ENCODE measurements at places on chromosomes 13 and 19.
A peak's percentile ranks its signal among the peaks of the same experiment; 100 is the strongest.

GRCh38 chr13:24148414-24149235 lies 11.9 kb upstream of the SPATA13 start:
- no peaks in the 10 kb centered on the region for H3K36me3 ChIP-seq
- peaks cover 15% of the 10 kb centered on the region for H3K4me1 ChIP-seq
- no peak overlapping the region for H3K27ac ChIP-seq
- H3K4me3 ChIP-seq = no peak overlapping the region
- no peaks in the 10 kb centered on the region for H3K27me3 ChIP-seq

- DNase-seq = no peak
- no peaks in the 10 kb centered on the region for H3K27me3 ChIP-seq
- H3K4me3 ChIP-seq = no peak overlapping the region
- H3K4me1 ChIP-seq = no peaks in the 10 kb centered on the region
Measured at GRCh38 chr19:2229103-2230032, 6.8 kb downstream of the PLEKHJ1 start.

DNA sequence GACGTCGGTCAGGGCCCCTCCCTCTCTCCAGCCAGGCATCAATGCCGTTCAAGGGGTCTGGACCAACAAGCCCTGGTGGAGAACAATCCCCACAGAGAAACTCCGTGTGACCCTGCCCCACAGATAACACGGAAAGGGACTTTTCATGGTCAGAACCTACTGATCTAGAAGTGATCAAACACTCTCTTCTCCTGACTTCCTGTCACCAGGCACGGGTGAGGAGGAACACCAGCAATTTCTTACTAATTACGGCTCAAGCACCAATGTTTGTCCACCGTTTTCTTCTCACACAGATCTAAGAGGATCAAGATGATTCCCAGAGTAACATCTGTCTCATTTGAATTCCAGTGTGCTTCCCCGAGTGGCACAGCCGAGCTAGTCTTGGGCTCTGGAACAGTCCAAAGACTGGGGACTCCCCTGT lies 11.8 kb downstream of the RASA3 start:
- H3K4me3 ChIP-seq = no peak overlapping the region
- H3K27ac ChIP-seq = no peak overlapping the region
- H3K27me3 ChIP-seq = peaks cover 8% of the 10 kb centered on the region
- no peaks in the 10 kb centered on the region for H3K36me3 ChIP-seq

GRCh38 chr19:44666852-44667556 lies 4.3 kb upstream of the CEACAM19 start:
- H3K36me3 ChIP-seq = no peaks in the 10 kb centered on the region
- DNase-seq = no peak
- no peak overlapping the region for H3K27ac ChIP-seq
- H3K4me1 ChIP-seq = no peaks in the 10 kb centered on the region
- no peaks in the 10 kb centered on the region for H3K27me3 ChIP-seq

- H3K4me3 ChIP-seq = no peak overlapping the region
- no peak overlapping the region for H3K27ac ChIP-seq
- DNase-seq = no peak
- H3K36me3 ChIP-seq = no peaks in the 10 kb centered on the region
- H3K27me3 ChIP-seq = no peaks in the 10 kb centered on the region
- H3K4me1 ChIP-seq = no peaks in the 10 kb centered on the region
Measured at GRCh38 chr19:6700586-6701316, 19.7 kb downstream of the C3 start.

DNA sequence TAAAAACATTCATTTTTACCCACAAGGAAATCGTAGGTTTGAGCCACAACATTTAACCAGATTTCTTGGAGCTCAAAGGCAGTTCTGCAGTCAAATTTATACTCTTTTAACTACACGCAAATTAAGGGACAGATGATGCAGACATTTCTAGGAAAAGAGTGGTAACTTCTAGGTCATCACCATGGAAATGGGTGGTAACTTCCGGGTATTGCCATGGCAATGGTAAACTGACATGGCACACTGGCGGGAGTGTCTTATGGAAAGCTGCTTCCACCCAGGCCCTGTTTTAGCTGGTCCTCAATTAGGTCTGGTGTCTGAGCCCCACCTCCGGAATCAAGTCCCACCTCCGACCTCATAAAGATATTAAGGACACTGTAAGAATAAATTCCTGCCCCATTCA lies 10.4 kb upstream of the LYPD5 start:
- no peak for DNase-seq
- H3K4me1 ChIP-seq = no peaks in the 10 kb centered on the region
- H3K36me3 ChIP-seq = no peaks in the 10 kb centered on the region
- no peaks in the 10 kb centered on the region for H3K27me3 ChIP-seq

DNA sequence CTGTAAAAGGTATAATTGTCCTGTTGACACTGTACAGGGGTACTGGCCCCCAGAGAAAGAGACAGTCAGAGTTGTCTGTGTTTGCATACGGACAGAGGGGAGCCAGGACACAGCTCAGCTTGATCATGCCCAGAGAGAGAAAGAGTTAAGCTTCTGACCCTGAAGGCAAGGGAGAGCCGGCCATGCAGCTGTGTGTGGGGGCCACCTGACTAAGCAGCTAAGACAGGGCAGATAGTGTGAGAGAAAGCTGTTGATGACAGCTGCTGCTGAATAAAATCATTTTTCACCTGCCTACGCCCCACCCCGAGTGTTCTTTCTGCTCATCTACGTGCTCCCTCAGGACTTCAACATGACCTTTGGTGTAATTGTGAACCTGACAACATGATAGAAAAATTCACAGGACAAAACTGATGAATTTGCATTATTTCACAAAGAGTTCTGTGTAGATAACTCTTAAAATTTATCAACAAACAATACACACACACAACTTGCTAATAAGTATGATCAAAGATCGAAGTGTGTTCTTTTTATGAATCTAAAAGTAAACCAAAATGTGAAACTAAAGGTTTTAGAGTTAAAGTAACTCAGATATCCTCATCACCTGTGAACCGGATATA lies 1294.3 kb upstream of the ATXN8OS start:
- H3K36me3 ChIP-seq = no peaks in the 10 kb centered on the region
- DNase-seq = peak; percentile 23
- H3K4me3 ChIP-seq = no peak overlapping the region
- peaks cover 5% of the 10 kb centered on the region for H3K4me1 ChIP-seq

- H3K4me1 ChIP-seq = no peaks in the 10 kb centered on the region
- no peaks in the 10 kb centered on the region for H3K36me3 ChIP-seq
- no peak for DNase-seq
- no peaks in the 10 kb centered on the region for H3K27me3 ChIP-seq
Measured at GRCh38 chr19:38642176-38642575, 5.3 kb upstream of the ACTN4 start.

GRCh38 chr13:103006641-103007426 lies 59.4 kb downstream of the SLC10A2 start:
- no peaks in the 10 kb centered on the region for H3K27me3 ChIP-seq
- H3K36me3 ChIP-seq = no peaks in the 10 kb centered on the region
- H3K4me1 ChIP-seq = no peaks in the 10 kb centered on the region
- H3K4me3 ChIP-seq = no peak overlapping the region
- no peak for DNase-seq
- H3K27ac ChIP-seq = no peak overlapping the region

DNA sequence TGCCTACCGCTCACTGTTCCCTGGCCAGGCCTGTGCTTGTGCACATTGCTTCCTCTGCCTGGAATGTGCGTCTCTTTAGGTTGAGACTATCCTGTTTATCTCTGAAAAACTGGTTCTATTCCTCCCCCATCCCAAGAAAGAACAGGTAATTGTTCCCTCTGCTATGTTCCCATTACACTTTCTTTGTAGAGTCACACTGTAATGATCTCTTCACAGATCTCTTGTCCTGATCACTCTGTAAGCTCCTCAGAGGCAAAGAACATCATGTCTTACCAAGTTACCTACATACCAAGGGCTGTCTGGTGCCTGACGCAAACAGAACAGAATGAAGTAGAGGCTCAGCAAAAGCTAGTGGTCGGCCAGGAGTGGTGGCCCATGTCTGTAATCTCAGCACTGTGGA lies 40.3 kb downstream of the SPRYD7 start:
- DNase-seq = no peak
- H3K27ac ChIP-seq = no peak overlapping the region
- H3K36me3 ChIP-seq = no peaks in the 10 kb centered on the region
- no peaks in the 10 kb centered on the region for H3K27me3 ChIP-seq
- H3K4me3 ChIP-seq = no peak overlapping the region

DNA sequence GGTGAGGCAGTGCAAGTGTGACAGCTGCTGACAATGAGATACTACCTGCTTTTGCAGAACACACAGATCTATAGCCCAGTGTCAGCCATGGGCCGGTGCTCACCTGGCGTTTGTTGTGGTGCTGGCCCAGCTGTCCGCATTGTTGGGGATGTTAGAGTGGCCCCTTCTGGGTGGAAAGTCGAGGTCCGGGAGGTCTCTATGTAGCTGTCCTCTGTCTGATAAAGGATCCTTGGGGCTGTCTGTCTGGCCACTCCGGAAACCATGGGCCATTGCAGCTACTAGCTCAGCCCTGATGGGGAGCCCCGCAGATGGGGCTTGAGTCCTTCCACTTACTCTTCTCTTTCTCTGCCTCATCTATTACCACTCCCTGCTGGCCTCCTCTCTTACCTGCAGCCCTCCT lies 181.5 kb upstream of the TSHZ3 start:
- H3K36me3 ChIP-seq = no peaks in the 10 kb centered on the region
- H3K27me3 ChIP-seq = no peaks in the 10 kb centered on the region

- no peaks in the 10 kb centered on the region for H3K27me3 ChIP-seq
- H3K27ac ChIP-seq = no peak overlapping the region
- DNase-seq = no peak
Measured at GRCh38 chr19:48961051-48961649, 4.0 kb upstream of the FTL start.

- peaks cover 27% of the 10 kb centered on the region for H3K4me1 ChIP-seq
- no peak for DNase-seq
- H3K4me3 ChIP-seq = no peak overlapping the region
- no peaks in the 10 kb centered on the region for H3K36me3 ChIP-seq
- no peaks in the 10 kb centered on the region for H3K27me3 ChIP-seq
- peak overlapping the region; percentile 96 for H3K27ac ChIP-seq
Measured at GRCh38 chr19:46134527-46134926, 10.0 kb upstream of the IGFL3 start.

- H3K27ac ChIP-seq = no peak overlapping the region
- no peaks in the 10 kb centered on the region for H3K27me3 ChIP-seq
Measured at GRCh38 chr13:40565282-40566148, 100.9 kb downstream of the FOXO1 start.

All from neural progenitor cell (in vitro differentiated cells).